ENCODE measurements at places on chromosomes 6 and 20.
A peak's percentile ranks its signal among the peaks of the same experiment; 100 is the strongest.

GRCh38 chr20:32727683-32728082 lies 15.6 kb downstream of the COMMD7 start:
- peak; percentile 92 for DNase-seq

DNA sequence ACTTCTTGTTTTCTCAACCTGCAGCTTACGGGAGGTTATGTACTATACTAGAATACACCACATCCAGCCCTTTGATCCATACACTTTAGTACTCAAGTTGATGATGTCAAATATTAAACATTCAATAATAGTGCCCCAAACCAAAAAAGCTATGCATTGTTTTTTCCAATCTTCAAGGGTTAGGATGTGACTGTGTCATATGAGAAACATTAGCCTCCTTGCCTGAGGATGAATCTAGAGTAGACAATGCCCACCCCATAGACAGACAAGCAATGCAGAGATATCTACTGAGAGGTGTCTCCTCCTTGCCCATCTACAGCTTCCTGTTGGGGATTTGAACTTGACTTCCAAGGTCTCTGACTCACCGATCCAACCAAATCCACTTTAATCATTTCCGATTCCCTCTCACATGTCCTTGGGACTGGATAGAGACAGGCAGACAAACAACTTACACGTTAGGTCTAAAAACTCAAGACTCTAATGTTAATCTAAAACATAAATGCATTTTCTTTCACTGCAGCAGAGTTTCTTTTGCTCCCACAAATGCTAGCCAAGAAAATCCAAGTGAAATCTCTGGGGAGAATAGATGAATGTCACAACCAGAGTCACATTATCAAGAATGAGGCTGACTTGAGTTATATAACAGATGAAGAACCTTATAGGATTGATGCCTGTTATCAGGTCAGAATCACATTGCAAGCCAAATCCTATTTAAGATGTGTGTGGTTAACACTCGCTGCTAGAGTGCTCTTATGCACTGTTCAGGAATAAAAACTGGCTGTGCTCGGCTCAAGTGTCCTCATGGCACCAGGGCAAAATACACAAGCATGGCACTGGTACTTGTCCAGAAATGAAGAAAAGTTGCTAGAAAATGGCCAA lies 75.5 kb upstream of the TNFAIP3 start:
- no peak for DNase-seq

DNA sequence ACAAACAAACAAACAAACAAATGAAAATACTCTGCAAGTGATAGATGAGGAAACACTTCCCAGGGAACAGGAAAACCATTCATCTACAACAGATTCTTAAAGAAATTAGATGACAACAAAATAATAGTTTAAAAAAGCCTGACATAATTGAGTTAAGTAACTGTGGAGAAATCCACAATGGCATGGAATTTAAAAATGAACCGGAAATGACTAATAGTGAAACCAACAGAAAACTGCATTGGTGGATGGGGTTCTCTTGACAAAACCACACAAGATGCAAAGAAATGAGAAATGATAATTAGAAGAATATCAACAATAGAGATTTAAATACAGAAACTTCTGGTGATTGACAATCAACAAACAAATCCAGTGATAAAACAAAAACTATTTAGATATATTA lies 785.6 kb downstream of the QKI start:
- DNase-seq, result peak; percentile 21

DNA sequence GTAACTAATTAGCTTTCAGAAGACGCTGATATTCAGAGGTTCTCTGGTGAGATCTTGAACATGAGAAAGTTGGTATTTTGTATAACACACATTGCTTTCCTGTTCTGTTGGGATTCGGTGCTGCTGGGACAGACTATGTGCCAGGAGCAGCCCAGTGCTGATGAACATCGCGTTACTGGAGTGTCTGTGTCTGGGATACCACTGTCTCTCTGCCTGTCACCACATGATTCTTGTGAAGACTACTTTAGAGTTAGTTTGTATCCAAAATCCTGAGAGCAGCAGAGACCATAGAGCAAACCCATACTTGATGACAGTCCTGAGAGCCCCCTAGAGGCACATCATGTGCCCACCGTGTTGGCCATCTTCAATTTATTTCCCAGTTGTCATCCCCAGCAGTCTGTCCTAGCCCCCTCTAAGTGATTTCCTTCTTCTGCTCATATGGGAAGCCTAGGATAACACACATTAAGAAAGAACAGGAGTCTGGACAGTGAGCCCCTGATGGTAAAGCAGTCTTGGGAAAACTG lies 41.8 kb upstream of the TINAG start:
- DNase-seq, result no peak

DNA sequence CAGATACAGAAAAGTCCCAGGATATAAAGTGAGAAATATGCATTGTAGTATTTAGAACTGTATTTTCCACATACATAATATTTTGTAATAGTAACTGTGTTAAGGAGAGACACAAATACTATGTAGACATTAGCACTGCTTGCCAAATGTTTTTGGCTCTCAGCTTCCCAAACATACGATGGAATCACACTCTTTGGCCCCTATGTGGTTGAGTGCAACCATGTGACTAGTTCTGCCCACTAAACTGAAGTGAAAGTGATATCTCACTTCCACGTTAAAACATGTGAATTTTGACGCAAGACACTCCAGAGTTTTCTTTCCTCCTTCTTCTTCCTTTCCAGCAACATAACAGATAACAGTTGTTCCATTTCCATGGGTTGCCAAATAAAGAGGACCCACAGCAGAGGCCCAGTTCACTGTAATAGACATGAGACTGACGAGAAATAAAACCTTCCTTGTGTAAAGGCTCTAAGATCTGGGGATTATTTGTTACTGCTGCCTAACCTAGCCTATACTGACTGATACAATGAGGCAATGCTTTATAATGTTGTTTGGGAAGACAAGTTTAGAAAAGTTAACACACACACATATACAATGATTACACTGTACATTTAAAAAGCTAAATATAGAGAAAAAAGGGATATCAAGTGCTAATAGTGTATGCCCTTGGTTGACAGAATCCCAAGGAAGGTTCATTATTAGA lies 97.2 kb downstream of the PTPRT start:
- no peak for DNase-seq
